ENCODE measurements at places on chromosomes 12 and 14. TPM values are rescaled to one million over a fixed set of nuclear protein-coding genes. Genes with fewer than 3 reads are reported as not detected.

AQP2 gene
- total RNA-seq = not detected

TRHDE gene
- total RNA-seq = not detected

KRT2 gene
- not detected for total RNA-seq

IQSEC3 gene
- total RNA-seq = not detected

DNM1L gene
- 68.5 TPM for total RNA-seq

TAS2R43 gene
- total RNA-seq = not detected

KRT83 gene
- total RNA-seq = not detected

ENDOU gene
- not detected for total RNA-seq

TIMM9 gene
- 97.1 TPM for total RNA-seq

MUCL1 gene
- total RNA-seq = not detected

KLRD1 gene
- total RNA-seq = not detected

EIF2S3B gene
- total RNA-seq = 0.67 TPM

LRTM2 gene
- not detected for total RNA-seq

SERPINA9 gene
- not detected for total RNA-seq
